Central memory CD8-positive, alpha-beta T cell (primary cell): ENCODE measurements at places on chromosomes 4 and X.

GRCh38 chrX:9433596-9433995 is 31.3 kb upstream of the TBL1X start:
- DNase-seq, result no peak

- DNase-seq, result no peak
Measured at GRCh38 chr4:126051689-126052424, 737.1 kb downstream of the FAT4 start.

- no peak for DNase-seq
Measured at GRCh38 chrX:68112321-68112720, 321.0 kb downstream of the OPHN1 start.

- no peak for DNase-seq
Measured at GRCh38 chr4:153427363-153428071, 38.6 kb upstream of the TMEM131L start.
